Lung (tissue), 17 donors: ENCODE measurements at places on chromosomes 4 and X. TPM values are rescaled to one million over a fixed set of nuclear protein-coding genes. Genes with fewer than 3 reads are reported as not detected.

Gene REST
- total RNA-seq: 36.4 TPM

Gene CT45A1
- total RNA-seq: not detected

Gene FREM3
- total RNA-seq: 2.3 TPM

Gene IGSF1
- total RNA-seq: 6.0 TPM

Gene S100P
- total RNA-seq: 64.5 TPM

GRCh38 chr4:179880756-179881155 lies 2362.4 kb upstream of the TENM3 start:
- H3K4me1 ChIP-seq: no peaks in the 10 kb centered on the region
- H3K4me3 ChIP-seq: no peak overlapping the region
- DNase-seq: no peak
- H3K27ac ChIP-seq: no peak overlapping the region
- no peaks in the 10 kb centered on the region for H3K36me3 ChIP-seq

- H3K27ac ChIP-seq: no peak overlapping the region
- H3K4me1 ChIP-seq: no peaks in the 10 kb centered on the region
- DNase-seq: no peak
Observed at GRCh38 chr4:105989485-105990242, 94.4 kb downstream of the NPNT start.

- H3K36me3 ChIP-seq: no peaks in the 10 kb centered on the region
- H3K4me1 ChIP-seq: peaks cover 10% of the 10 kb centered on the region
- no peak overlapping the region for H3K4me3 ChIP-seq
- DNase-seq: no peak
- H3K27me3 ChIP-seq: no peaks in the 10 kb centered on the region
- no peak overlapping the region for H3K27ac ChIP-seq
Observed at GRCh38 chr4:23234018-23234417, 541.3 kb downstream of the GBA3 start.

DNA sequence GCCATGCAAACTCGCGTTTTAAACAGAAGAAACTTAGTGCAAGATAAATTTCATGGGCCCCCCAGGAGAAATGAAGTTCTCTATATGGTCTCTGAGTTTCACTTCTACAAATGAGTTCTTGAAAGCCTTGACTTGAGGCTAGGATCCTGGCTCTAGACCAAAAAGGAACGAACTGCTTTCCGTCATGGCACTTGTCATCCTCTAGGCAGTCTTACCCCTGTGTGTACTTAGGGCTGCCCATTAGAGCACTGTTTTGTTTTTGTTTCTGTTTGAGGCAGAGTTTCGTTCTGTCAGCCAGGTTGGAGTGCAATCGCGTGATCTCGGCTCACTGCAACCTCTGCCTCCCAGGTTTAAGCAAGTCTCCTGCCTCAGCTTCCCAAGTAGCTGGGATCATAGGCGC lies 29.0 kb downstream of the RNF4 start:
- H3K27me3 ChIP-seq: no peaks in the 10 kb centered on the region
- no peak overlapping the region for H3K27ac ChIP-seq
- H3K4me1 ChIP-seq: no peaks in the 10 kb centered on the region
- DNase-seq: no peak
- peaks cover 24% of the 10 kb centered on the region for H3K36me3 ChIP-seq

- H3K27me3 ChIP-seq: no peaks in the 10 kb centered on the region
- no peaks in the 10 kb centered on the region for H3K4me1 ChIP-seq
- H3K4me3 ChIP-seq: no peak overlapping the region
- no peaks in the 10 kb centered on the region for H3K36me3 ChIP-seq
Observed at GRCh38 chr4:36215627-36216026, 28.7 kb downstream of the ARAP2 start.
